ENCODE measurements at places on chromosomes 1 and 21.

- DNase-seq, result no peak
Measured at GRCh38 chr1:227864882-227865281, 49.4 kb downstream of the PRSS38 start.

- no peak for DNase-seq
Measured at GRCh38 chr1:23718482-23718881, 24.8 kb upstream of the ELOA start.

DNA sequence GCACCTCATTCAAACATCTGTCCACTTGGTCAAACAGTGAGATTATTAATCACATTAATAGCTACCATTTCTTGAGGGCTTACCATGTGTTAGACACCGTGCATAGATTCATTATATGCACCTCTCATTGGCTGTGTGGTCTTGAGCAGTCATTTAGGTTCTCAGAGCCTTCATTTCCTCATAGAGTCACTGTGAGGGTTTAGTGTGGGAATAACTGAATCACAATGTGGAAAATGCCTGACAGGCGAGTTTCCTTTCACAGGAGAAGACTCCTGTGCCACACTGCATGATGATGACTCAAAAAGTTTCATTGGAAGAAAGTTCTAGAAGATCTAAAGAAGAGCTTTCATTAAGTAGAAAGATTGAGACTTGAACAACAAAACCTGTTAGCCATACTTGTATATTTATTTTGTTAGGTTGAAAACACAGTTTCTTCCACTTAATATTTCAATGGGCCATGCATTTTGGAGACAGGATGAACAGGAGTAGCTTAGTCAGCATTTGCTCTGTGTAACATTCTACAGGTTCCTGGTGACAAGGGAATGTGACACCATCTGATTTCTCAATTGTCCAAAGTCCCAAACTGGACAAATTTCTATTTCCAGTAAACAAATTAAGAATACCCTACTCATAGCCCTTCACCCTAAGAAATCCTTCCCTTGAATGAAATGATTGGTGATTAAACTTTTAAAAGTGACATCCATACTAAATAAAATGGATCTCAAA is 45.7 kb downstream of the FYB2 start:
- no peak for DNase-seq

DNA sequence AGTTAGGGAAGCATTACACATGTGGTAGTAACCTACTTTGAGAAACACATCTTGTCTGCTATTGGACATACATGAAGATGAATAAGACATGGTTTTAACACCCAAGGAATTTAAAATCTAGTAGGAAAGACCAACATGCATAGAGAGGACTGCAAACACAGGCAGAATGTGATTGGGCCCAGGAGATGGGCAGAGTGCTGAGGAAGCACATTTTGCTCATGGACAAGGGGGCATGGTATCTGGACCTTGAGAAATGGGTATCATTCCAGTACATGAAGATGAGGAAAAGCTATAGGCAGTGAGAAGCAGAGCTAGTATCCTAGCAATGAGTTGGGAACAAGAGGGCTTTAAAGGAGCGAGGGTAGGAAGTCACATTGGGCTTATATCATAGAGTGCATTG is 142.7 kb downstream of the SPATA46 start:
- no peak for DNase-seq

Data from cortex of kidney (tissue), 1 donor.